Adrenal gland (tissue), 19 donors: ENCODE measurements at places on chromosomes 7 and 10.

DNA sequence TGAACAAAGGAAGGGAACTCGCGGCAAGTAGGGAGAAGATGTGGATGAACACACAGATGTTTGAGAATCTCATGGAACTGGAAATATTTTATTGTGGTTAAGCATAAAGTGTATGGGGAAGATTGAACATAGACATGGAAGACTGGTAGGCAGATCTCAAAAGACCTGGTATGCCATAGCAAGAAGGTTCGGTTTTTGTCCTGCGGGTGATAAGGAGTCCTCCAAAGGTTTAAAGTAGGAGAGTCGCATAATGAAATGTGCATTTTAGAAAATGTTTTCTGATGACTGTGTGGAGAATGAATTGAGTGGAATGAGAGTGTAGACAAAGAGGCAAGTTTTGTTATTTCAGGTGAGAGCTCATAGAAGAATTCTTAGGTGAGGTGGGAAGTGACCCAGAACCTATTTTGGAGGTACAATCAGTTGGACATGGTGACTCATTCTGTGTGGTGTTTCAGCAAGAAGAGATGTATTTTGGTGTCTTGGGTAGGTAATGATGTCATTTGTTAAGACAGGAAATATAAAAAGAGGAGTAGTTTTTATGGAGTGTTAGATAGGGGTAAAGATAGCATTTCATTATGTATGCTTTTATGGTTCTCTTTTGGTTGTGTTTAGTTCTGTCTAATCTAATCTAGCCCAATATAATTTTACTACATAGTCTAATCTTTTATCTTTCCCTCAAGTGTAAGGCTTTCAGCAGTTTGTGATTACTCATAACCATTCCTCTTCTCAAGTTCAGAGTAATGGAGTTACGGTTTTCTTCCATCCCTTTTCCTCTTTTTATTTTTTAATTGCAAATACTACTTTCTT is 239.2 kb downstream of the EXOC4 start:
- DNase-seq, result no peak

DNA sequence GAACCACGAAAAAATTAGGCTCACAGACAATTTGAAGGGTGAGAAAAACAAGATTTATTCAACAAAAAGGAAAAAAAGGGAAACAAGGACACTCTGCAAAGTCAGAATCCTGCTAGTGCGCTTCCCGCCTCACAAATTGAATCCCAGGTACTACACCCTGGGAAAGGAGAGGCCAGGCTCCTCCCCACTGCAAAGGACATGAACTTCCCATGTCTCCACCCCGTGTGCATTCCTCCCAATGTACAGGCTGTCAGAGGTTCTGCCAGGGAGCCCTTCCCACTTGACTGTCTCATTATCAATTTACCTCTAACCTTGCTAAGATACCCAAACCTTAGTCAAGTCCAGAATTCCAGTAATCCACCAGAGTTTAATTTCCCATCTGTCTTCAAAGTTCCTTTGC is 70.4 kb upstream of the CDK1 start:
- no peak for DNase-seq

DNA sequence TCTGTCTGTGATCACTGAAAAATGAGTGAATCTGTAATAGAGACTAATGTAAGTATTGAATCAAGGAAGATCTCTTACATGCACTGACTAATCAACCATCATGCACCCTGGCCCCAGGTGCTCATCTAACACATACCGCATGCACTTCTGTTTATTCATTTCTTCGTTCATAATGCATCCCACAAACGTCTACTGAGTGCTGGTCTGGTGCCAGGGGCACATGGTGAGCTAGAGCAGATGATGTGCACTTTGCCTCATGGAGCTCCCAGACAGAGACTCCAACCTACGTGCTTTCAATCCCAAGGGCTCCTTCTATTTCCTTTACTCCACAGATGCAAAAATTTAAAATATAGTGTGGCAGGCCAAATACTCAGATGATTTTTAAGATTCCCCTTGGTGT is 10.7 kb downstream of the C10orf90 start:
- no peak for DNase-seq

GRCh38 chr7:151087245-151088018 is 1.2 kb downstream of the AGAP3 start:
- peak; percentile 61 for DNase-seq

- no peak for DNase-seq
These were observed 238.7 kb downstream of the PLXNA4 start for GRCh38 chr7:132337450-132338080.

DNA sequence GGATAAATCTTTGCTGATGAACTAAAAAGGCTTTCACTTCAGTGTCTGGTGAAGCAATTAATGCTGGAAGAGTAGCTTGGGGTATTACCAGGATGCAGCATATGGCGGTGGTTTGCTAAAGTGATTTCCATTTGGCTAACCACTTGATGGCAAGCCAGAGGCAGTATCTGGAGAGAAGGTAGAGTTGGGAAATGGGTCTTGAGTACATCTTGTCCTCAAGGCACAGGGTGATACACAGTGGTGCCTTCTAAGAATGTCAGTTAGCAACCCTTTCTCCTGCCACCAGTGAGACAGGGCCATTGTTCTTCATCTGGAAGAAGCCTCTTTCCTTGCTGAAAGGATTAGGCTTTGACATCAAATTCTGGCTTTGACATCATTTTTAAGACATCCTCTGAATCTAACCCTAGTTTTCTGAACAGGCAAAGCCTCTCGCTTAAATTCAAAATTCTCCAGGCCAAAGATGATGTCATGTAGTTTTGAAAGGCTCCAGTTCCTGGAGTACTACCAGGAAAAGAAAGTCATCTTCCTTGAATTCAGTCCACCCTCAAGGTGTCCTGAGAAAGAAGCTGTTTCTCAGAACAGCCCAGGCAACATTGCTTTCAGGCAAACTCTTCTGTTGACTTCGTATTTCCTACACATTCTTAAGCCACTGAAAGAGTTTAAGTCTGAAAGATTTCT is 162.4 kb downstream of the ARID5B start:
- DNase-seq, result no peak

- no peak for DNase-seq
These were observed 102.1 kb downstream of the EBF3 start for GRCh38 chr10:129861776-129862531.

DNA sequence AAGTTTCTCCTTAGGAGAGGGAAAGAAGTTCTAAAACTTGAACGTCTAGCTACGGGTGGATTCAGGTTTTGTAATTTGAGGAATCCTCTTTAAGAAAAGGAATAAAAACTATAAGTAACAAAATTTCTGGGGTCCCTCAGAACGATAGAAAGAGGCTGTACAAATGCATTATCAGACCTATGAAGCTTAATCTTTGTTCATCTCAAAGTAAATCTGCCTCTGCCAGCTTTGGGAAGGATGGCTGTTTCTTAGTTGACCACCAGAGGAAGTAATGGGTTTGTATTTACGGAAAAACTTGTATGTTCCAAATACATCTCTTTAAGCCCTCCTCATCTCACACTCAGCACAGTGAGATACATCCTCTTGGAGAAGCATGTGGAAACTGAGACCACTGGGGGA is 864 bp downstream of the PSTK start:
- no peak for DNase-seq

DNA sequence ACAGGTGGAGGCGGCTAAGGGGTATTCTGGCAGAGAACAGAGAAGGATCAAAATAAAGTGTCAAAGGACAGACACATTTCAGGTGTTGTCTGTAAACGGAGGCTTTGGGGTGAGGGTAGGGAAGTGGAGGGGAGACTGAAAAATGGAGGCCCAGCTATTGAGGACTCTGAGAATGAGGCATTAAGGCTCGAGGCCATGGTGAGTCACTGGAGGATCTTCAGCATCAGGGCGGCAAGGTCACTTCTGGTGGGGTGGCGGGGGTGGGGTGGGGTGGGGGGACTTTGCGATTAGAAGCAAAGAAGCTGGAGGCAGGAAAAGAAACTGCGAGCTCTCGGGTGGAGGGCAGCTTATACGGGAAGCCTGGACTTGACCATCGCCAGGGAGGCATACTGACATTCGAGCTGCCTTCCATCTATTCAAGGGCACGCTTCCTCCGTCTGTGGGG is 58.4 kb upstream of the PCGF5 start:
- DNase-seq, result peak; percentile 85

- no peak for DNase-seq
These were observed 12.0 kb upstream of the RASSF4 start for GRCh38 chr10:44947371-44948152.

GRCh38 chr7:142836426-142836825 is 18.4 kb upstream of the EPHB6 start:
- DNase-seq, result no peak

- no peak for DNase-seq
These were observed 132.3 kb downstream of the PLXNA4 start for GRCh38 chr7:132443761-132444520.
